ENCODE measurements at places on chromosomes 11 and 22. TPM values are rescaled to one million over a fixed set of nuclear protein-coding genes. Genes with fewer than 3 reads are reported as not detected.

Gene FANCF
- total RNA-seq, result 12.8 TPM

Gene CABP2
- total RNA-seq, result not detected

Gene SPDYC
- total RNA-seq, result not detected

Gene SMC1B
- total RNA-seq, result not detected

Gene GPR83
- total RNA-seq, result under 0.01 TPM

Gene IFITM5
- total RNA-seq, result not detected

Gene SLC29A2
- total RNA-seq, result 3.2 TPM

Gene ENTHD1
- total RNA-seq, result not detected

Gene YDJC
- 56.3 TPM for total RNA-seq

Gene SCGB1D4
- total RNA-seq, result not detected

Gene MFRP
- not detected for total RNA-seq

Gene OR52N4
- total RNA-seq, result not detected

Gene PLAAT5
- total RNA-seq, result 0.21 TPM

Gene TH
- total RNA-seq, result 0.48 TPM

Gene PDE2A
- 3.8 TPM for total RNA-seq

Gene UBE2L6
- total RNA-seq, result 12.1 TPM

Gene MRGPRX4
- not detected for total RNA-seq

Gene PHOX2A
- not detected for total RNA-seq

Gene APOA5
- total RNA-seq, result not detected

Gene SOX6
- 0.48 TPM for total RNA-seq

Gene MICALL1
- 190 TPM for total RNA-seq

Gene SELENOM
- total RNA-seq, result 69.4 TPM

Gene MS4A15
- total RNA-seq, result not detected

Gene PLAAT4
- total RNA-seq, result 18.1 TPM

Gene TPBGL
- not detected for total RNA-seq

Gene SLC7A4
- 2.4 TPM for total RNA-seq

Gene ARHGEF17
- 7.0 TPM for total RNA-seq

Gene GLYATL1
- under 0.01 TPM for total RNA-seq

Gene OR51B4
- not detected for total RNA-seq

Gene A4GALT
- 35.2 TPM for total RNA-seq

Gene UPK3A
- total RNA-seq, result not detected

Gene DRAP1
- total RNA-seq, result 153 TPM

Gene CCDC89
- not detected for total RNA-seq

Gene SCO2
- total RNA-seq, result 10.2 TPM

Gene ADAMTS8
- total RNA-seq, result not detected

Gene RBMXL2
- under 0.01 TPM for total RNA-seq

Gene SULT4A1
- not detected for total RNA-seq

Gene PGA5
- not detected for total RNA-seq

Gene HEPN1
- not detected for total RNA-seq

Gene DNAJC24
- 11.8 TPM for total RNA-seq

Gene DERL3
- 1.2 TPM for total RNA-seq

Gene PKDREJ
- not detected for total RNA-seq

Gene NXPE4
- not detected for total RNA-seq

Gene RTN4RL2
- total RNA-seq, result not detected

Gene WBP2NL
- total RNA-seq, result under 0.01 TPM

Gene RFPL2
- not detected for total RNA-seq

Gene TIRAP
- total RNA-seq, result 1.9 TPM

Gene KRTAP5-9
- not detected for total RNA-seq

Gene CLCF1
- 8.9 TPM for total RNA-seq

Gene KAT5
- total RNA-seq, result 43.6 TPM

Gene PATE2
- total RNA-seq, result not detected

Gene GPR152
- total RNA-seq, result not detected

Gene CHRM1
- not detected for total RNA-seq

Gene OR6T1
- total RNA-seq, result not detected

Gene VPREB1
- total RNA-seq, result not detected

Gene OR56A1
- total RNA-seq, result not detected
